Osteocyte (in vitro differentiated cells): ENCODE measurements at places on chromosomes 11 and 22.

DNA sequence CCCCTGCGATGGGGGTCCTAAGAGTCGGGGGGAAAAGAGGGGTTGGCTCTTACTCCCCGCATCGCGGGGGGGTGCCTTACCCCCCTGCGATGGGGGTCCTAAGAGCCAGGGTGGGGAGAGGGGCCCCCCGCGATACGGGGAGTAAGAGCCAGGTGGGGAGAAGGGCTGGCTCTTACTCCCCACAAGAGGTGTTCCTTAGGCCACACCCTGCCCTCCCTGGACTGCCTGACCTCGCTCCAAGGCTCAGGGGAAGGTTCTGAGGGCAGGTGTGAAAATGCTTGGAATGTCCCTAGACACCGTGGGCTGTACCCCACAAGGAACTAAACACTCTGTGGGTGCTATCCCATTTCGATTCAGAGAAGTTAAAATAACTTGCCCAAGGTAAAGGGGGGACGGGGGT lies 7.8 kb downstream of the UNC93B1 start:
- no peak for DNase-seq

DNA sequence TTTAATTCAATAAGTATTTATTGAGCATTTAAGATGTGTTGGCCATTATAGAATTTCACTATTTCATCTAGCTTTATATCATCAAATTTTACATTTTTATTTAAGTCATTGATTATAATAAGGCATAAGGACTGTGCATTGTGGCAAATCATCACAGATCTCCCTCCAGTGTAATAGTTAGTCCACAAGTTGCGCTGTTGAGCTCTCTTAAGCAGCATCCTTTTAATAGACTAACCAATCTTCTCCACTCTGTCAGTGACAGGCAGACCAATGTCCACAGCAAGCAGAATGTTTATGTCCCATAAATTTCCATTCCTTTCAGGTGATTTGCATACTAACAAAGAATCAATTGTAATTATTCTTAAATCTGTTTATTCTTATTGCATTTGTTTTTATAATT lies 595.3 kb upstream of the CCDC90B start:
- no peak for DNase-seq

DNA sequence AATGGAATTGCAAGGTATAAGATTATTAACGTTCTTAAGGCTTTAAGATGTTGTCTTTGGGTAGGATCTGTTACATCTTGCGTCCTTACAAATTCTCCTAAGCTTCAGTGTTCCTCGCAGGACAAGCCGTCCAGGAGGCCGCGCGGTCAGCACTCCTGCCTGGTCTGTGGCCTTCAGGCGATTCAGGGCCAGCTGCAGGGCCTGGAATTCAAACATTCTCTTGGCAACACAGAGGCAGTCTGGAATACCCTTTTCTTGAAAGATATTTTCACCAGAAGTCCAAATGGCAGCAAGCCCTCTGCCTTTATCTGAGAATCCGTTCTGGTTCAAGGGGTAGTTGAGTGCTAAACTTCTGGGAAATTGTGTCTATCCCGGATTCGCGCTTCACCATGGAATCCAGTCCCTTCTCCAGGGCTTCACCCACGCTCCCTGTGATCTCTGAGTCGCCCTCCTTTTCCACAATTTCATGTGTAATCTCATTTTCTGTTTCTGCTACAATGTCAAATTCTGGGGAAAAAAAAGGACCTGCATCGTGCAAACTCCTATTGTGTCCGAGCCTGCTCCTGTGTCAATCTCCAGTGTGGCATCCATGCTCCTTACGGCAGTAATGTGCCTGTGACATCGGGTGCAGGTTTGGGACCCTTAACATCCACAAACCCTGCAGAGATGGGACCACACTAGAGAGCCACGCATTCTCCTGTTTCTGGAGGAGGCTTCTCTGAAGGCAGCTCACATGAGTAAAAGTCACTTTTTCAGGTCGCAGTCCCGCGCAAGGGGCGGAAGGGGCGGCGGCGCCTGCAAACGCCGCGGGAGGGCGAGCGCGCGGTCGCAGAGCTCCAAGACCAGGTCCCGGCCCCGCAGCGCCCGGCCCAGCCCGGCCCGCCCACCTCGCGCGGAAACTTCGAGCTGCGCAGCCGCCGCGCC lies 25.4 kb upstream of the SORL1 start:
- no peak for DNase-seq

DNA sequence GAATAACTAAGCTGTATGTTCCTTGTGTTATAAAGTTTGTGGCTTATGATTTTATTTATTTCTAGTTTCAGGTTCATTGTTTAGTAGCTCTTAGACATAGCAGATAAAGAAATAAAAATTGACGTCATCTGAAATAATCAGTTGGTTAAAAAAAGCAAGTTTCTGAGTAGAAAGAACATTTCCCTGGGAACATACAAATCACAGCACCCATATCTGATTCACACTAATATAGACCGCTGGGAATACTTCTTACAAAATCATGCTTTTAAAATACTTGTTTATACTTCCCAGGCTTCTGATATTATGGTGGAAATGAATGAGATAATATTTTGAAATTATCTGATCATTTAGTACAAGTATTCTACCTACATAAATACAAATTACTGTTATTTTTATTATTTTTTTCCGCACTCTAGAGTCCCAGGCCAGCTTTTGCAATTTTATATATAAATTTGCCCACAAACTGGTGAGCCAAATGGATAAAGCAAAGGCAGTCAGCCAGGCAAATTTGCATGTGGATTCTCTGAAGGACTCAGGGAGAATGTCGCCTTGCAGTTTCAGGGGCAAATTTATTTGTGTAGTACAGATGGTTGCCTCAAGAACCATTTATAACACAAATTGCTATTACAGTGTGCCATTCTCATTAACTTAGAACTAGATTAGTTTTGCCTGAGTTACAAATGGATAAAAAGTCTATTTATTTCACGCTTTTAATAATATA lies 62.9 kb upstream of the SC5D start:
- no peak for DNase-seq

DNA sequence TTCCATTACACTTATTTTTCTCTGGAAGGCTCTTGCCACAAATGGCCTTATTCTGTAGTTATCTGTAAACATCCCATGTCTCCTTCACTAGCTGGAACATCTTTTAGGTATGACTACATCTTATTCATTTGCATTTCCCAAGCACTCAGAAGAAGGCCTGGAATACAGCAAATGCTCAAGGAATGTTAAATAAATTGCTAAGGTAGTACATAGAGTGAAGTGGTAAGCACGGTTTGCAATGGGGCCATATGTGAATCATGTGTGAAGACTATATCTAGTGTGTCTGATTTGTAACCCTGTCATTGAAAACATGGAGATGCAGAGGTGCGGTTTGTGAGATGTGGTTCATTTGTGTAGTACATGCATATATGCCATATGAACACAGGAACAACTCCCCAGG lies 33.5 kb downstream of the GDPD4 start:
- DNase-seq = no peak

DNA sequence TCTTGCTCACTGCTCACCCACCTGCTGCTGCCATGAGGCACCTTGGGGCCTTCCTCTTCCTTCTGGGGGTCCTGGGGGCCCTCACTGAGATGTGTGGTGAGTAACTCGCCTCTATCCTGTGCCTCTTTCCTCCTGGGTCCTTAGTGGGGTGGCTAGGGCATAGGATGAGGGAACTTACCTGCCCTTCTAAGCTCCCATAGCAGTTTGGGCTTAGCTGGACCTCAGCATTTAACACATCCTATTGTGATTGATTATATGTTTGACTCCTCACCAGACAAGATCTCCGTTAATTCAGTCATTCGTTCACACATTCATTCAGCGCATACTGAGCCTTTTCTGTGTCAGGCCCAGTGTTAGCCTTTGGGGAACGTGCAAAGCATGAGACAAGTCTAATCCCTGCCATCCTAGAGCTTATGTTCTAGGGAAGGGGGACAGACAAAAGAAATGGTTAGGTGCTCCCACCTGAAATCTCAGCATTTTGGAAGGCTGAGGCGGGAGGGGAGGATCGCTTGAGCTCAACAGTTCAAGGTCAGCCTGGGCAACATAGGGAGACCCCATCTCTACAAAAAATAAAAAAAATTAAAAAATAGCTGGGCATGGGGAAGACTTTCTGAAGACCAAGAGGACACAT lies 441 bp downstream of the TCN2 start:
- DNase-seq = no peak

GRCh38 chr11:66291706-66292542 lies at the start of gene TMEM151A:
TMEM151A (plus strand) TSS chr11:66291894; CDS start chr11:66292014, 120 bp downstream.
- DNase-seq = no peak

DNA sequence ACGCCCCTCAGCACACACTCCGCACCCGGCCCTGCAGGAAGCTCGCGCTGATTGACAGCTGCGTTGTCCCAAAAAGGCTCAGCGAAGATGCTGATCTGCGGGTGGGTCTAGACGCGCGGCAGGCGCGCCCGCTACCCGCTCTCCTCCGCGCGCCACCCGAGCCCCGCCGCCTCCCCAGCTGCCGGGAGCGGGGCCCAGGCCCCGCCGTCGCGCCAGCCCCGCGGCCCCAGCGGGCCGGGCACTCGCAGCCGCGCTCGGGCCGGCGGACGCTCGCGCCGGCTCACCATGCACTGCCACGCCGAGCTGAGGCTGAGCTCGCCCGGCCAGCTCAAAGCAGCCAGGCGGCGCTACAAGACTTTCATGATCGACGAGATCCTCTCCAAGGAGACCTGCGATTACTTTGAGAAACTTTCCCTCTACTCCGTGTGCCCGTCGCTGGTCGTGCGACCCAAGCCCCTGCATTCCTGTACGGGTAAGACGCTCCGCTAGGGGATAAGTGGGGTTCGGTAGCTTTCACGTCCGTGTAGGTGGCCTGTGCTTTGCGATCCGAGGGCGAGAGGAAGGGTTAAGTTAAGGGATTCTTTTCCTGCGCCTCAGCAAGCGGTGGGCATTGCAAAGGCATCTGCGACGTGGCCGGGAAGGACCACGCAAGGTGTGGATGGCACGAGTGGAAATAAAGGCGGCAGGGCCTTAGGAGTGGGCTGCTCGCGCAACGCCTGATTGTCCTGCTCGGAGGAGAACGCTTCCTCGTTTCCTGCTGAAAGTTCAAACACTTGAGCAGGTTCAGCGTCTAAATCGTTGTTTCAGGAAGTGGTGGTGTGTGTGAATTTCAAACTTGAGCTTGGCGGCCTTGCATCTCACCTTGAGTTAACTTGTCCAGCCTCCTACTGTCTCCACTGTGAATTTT lies at the start of gene BARX2:
Gene BARX2, plus strand, starts transcription at position 98 of the 907 bp plus-strand sequence. Its CDS starts 188 bp downstream, at position 286.
- DNase-seq = no peak

DNA sequence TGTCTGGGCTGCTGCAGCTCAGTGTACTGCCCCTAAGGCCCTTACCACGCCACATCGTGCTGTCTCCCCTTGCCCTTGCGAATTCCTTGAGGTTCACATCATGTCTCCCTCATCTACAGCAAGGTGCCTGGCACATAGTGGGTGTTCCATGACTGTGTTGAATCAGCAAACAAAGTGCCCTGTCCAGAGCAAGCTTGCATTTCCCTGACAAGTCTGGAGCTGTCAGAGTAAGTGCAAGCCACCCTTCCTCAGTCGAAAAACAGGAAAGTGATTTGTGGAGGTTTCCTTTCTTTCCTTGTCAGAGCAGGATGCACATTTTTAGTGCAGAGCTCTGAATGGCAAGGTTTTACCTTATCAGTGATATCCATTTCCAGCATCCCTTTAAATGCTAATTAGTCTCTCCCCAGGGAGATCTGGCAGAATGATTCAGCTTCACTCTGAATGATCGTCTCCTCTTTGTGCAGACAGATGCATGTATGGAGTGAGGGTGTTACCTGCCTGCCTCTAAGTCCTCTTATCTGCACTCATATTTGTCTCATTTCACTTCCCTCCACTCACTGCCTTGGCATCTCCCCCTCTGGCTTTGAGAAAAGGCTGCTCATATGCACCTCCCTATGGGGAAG lies 331.2 kb downstream of the TMEM135 start:
- DNase-seq = no peak

- no peak for DNase-seq
Observed at GRCh38 chr11:17697175-17697949, 22.0 kb upstream of the MYOD1 start.

- DNase-seq = no peak
Observed at GRCh38 chr11:41446107-41446506, 13.3 kb downstream of the LRRC4C start.

DNA sequence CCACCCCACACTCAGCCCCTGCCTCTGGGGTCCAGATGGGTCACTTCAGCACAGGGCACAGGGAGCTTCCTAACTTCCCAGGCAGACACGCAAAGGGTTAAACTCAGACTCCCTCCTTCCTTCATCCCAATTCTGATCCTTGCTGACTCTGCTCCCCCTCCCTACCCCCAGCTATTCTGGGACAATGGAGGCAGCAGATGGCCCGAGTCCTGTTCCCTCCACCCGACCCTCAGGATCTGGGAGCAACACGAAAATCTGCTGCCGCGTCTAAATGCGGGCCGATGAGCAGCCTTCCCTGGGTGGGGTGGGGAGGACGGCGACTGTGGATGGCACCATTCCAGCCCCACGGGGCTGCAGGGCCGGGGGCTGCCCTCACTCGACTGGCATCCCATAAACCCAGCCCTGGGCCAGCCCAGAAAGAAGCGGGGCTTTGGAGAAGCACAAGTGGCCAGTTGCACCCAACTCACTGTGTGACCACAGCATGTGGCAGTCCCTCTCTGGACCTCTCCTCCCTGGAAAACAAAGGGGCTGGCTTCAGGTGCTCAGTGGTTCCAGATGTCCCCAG lies 18.7 kb downstream of the MFNG start:
- no peak for DNase-seq

DNA sequence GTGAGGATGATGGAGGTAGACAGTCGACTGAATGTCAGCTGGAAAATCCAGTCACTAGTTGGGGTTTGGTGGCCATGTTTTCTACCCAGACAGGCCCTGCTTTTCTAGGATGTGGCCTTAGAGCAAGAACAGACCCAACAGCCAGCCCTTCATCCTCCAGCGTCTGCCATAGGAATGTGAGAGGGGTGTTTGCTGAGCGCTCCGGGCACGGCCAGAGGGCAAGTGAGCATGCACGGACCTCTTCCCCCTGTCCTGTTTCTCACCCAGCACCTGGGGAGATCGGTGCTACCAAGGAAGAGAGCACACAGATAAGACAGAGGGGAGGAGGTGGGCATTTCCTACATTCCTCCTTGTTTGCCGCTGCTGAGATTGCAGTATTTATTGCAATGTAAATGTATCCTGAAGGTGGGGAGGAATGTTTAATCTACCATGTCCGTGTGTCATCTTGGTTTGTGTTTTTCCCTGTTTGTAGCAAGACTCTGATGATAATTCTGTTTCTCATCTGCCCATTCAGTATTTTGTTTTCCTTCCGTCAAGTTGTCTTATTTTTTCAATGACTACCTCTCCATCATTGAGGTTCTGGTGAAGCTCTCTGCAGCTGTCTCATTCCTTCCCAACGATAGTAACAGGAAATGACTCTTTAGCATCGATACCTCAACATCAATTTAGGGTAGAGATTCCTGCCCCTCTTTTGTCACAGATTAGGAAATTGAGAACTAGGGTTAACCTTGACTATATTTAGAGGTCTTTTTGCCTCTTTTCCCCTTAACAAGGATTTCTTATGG lies 4.9 kb upstream of the ATF4 start:
- DNase-seq = no peak

- no peak for DNase-seq
Observed at GRCh38 chr11:76348348-76348747, 32.6 kb downstream of the THAP12 start.

DNA sequence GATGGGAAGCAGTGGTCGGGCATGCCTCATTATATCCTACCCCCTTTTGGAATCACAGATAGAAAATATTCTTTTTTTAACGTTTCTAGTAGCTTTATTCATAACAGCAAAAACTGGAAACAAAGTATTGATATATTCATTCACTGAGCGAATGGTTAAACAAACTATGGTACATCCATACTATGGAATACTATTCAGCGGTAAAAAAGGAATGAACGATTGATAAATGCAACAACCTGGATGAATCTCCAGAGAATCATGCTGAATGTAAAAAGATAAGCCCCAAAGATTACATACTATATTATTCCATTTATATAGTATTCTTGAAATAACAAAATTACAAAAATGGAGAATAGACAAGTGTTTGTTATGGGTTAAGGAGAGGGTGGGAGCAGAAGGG lies 7.5 kb upstream of the SULT4A1 start:
- no peak for DNase-seq
